ENCODE measurements at places on chromosomes 7 and 10. TPM values are rescaled to one million over a fixed set of nuclear protein-coding genes. Genes with fewer than 3 reads are reported as not detected.
A peak's percentile ranks its signal among the peaks of the same experiment; 100 is the strongest.

SH2D4B gene
- not detected for total RNA-seq

HOXA3 gene
- total RNA-seq = 7.2 TPM

SPDYE6 gene
- total RNA-seq = not detected

C10orf105 gene
- 0.23 TPM for total RNA-seq

DDX56 gene
- total RNA-seq = 33.9 TPM

SCIN gene
- 0.29 TPM for total RNA-seq

WEE2 gene
- total RNA-seq = not detected

DRGX gene
- not detected for total RNA-seq

MYOZ1 gene
- 2.8 TPM for total RNA-seq

CCDC7 gene
- 46.4 TPM for total RNA-seq

KCND2 gene
- total RNA-seq = 7.0 TPM

SLC16A9 gene
- total RNA-seq = 6.1 TPM

LEP gene
- 5.2 TPM for total RNA-seq

MMRN2 gene
- 46.6 TPM for total RNA-seq

SPDYE9 gene
- not detected for total RNA-seq

GRCh38 chr7:21108182-21108581 is 319.7 kb upstream of the SP4 start:
- DNase-seq = no peak

DNA sequence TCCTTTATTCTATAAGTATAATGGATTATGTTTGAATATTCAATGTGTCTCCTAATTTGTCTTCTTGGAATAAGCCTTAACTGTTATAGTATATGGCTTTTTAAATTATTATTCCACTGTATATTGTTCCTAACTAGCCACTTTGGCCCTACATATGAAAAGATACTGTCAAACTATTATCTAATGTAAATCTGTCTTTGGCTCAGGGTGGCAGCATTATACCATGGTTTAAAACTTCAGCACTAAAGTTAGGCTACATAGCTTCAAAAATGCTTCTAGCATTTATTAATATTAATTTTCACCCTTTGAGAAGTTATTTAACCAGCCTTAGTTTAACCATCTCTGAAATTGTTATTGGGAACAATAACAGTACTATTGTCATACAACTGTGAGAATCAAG is 543.1 kb upstream of the MBL2 start:
- DNase-seq = no peak

DNA sequence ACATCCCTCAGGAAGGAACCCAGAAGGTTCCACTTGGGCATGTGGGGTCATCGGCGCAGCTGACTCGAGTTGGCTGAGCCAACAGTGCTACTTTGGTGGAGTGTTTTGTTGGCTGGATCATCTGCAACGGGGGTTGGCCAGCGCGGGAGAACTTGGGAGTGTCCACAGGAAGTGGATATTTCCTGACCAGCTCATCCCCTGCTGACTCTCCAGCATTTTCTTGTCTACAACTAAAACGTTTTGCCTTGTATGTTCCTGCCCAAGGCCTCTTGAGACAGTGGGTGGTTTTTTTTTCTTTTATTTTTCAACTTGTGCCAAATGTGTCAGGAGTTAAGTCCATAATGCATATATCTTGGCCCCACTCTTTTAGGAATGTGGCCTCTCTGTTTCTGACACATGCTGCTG is 208.6 kb downstream of the ZNF365 start:
- peak; percentile 95 for DNase-seq

- no peak for DNase-seq
These were observed 122.5 kb upstream of the PITRM1 start for GRCh38 chr10:3294919-3295581.

DNA sequence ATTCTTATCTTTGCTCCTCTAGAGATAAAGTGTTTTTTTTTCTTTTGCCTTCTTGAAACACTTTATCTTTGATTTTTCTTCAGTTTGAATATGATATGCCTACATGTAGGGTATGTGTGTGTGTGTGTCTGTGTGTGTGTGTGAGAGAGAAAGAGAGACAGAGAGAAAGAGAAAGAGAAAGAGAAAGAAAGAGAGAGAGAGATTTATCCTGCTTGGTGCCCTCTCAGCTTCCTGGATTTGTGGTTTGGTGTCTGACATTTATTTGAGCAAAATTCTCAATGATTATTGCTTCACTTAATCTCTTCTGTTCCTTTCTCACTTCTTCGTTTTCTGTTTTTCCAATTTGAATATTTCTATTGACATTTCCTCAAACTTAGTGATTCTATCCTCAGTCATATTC is 60.3 kb downstream of the RAB18 start:
- DNase-seq = no peak

DNA sequence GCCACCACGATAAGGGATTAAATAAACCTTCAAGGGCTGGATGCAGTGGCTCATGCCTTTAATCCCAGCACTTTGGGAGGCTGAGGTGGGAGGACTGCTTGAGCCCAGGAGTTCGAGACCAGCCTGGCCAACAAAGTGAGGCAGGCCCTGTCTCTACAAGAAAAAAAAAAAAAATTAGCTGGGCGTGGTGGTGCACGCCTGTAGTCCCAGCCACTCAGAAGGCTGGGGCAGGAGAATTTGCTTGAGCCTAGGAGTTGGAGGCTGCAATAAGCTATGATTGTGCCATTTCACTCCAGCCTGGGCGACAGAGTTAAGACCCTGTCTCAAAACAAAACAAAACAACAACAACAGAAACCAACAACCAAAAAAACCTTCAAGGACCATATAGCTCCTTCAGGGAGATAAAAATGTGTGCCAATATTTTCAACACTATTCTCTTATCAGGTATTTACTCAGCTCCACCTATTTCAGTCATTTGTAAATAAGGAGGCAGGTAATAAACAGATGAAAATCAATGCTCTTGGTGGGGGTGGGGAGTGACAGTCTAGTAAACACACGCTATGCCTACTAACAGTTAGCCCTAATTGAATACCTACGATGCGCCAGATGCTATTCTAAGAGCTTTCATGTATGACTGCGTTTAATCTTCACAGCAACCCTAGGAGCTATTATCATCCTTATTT is 13.2 kb downstream of the BAIAP2L1 start:
- DNase-seq = peak; percentile 9

GRCh38 chr7:107833684-107834106 is 30.7 kb upstream of the SLC26A3 start:
- no peak for DNase-seq

DNA sequence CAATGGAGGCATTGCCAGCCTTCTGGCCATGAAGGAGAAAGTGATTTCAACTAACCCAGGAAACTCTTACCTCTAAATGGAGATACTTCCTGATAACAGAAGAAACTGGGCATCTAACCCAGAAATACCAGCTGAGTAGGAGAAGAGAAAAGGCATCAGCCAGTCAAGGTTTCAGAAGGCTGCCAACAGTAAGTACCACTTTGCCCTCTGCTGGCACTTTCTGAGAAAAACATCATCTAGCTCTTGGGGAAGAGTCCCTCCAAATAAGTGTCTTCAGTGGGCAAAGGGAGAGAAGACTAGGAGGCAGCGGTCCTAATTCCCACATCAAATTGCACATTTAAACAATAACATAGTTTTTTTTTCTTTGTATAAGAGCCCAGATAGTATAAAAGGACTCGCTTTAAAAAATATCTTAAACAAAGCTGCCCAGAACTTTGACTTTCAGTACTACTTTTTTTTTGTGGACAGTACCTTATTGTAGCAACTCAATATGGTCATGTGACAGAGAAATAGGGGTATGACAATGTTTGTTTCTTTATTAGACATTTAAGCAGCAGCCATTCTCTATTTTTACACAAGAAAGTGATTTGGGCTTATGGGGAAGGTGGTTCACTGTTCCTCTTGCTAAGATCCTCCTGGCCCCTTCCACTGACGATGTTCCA is 157.3 kb downstream of the CTTNBP2 start:
- DNase-seq = no peak

DNA sequence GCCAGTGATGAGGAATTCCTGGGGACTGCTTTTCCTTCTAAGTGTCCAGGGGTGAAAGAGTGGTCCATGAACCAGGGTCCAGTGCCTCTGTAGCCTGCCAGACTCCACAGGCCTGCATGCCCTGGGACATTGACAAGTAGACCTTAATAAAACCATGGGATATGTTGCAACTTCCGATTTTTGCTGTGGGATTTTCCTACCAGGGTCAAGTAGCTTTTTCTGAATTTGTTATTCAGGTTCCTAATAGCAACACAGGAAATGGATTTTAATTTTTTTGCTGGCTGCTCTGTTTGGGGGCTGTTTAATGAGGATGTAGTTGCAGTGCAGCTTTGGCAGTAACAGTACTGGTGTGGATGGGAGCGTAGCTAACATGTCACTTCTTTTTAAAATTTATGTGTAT is 42.1 kb downstream of the WBP1L start:
- DNase-seq = no peak

DNA sequence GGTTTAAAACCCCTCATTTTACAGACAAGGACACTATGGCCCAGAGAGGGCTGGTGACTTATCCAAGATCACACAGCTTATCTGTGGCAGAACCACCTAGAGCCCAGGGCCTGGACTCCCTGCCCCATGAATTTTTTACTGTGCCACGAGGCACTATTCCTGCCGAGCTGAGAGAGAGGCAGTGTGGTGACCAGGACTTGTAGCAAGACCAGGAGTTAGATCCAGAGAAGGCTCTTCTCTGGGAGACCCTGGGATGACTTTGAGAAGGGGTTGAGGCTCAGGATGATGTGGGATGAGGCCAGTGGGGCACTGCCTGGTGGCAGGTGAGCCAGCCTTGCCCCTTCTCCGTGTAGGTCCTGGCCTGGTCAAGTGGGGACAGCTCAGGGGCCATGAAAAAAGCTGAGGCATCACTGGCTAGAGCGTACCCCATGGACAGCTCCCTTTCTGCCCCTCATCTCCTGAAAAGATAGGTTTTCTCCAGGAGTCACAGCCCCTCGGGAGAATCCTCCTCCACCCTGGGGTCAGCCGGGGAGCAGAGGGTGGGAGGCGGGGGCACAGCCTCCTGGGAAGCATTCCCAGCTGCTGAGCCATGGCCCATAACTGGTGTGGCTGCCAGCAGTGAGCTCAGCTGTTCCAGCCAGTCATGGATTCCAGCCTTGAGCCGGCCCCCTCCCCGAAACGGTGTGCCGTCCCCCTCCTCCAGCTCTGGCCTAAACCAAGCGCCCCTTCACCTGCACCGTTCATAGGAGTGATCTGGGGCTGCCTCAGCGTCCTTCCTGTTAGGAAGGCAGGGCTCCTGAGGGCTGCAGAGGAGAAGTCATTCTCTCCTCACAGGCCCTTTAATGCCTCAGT is 5.8 kb downstream of the FLNC start:
- peak; percentile 88 for DNase-seq

- DNase-seq = no peak
These were observed 24.0 kb downstream of the GRM3 start for GRCh38 chr7:86667732-86668131.

GRCh38 chr10:43939939-43940820 is 291.5 kb upstream of the ZNF32 start:
- DNase-seq = no peak

DNA sequence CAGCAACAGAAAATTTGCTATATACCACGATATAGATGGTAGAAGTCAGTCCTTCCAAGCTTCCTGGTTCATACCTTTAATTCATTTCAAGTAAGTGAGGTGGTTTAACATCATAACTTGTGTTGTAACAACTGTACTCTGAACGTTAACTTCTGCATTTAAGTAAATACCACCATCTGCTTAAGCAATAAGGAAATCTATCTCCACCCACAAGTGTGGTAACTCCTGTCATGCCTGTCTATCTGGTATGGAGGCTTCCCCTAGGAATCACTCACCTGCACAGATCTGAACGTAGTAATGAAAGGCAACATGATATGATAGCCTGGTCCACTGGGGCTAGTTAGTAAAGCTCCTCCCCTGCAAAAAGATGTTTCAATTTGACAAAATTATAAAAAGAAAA is 2.3 kb downstream of the ERLIN1 start:
- no peak for DNase-seq

GRCh38 chr10:87913156-87913921 is 49.9 kb downstream of the PTEN start:
- DNase-seq = no peak

DNA sequence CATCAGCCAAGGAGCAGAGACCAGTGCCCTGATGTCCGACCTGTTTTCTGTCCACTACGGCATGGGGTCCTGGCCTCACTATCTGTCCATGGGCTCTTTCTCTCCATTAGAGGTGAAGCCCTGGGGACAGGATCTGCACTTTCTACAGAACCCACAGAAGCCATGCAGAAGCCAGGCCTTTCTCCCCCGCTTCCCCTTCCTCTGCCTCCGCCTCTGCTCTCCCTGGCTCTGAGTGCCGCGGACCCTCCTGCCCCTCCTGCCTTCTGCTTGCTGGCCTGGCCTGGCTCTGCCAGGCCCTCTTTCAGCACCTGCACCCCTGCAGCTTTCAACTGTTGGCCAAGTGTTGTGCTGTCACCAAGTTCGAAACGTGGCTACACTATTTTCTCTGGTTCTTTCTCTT is 439.8 kb upstream of the ZMIZ1 start:
- no peak for DNase-seq

- no peak for DNase-seq
These were observed 181.1 kb downstream of the ST7 start for GRCh38 chr7:117134411-117134810.

GRCh38 chr7:134928554-134928953 is 57.8 kb upstream of the AGBL3 start:
- no peak for DNase-seq

DNA sequence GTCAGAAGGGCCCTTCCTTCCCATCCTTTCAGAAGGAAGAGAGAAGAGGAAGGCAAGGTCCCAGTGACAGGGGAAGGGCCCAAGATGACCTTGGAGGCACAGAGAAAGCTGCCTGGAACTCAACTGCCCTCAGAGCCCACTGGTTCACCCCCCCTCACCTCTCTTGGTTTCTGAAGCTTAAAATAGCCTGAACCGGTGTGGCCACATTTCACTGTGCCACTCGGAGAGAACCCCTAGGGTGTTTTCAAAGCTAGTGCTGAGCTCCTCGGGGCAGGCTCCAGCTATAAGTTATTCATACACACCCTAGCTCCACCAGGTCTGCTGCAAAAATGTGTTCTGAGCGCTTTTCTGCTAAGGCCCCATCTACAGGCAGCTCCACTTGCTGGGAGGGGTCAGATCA is 60.9 kb upstream of the ADRB1 start:
- DNase-seq = no peak

GRCh38 chr7:17015598-17016031 is 133.8 kb upstream of the AGR3 start:
- DNase-seq = no peak

DNA sequence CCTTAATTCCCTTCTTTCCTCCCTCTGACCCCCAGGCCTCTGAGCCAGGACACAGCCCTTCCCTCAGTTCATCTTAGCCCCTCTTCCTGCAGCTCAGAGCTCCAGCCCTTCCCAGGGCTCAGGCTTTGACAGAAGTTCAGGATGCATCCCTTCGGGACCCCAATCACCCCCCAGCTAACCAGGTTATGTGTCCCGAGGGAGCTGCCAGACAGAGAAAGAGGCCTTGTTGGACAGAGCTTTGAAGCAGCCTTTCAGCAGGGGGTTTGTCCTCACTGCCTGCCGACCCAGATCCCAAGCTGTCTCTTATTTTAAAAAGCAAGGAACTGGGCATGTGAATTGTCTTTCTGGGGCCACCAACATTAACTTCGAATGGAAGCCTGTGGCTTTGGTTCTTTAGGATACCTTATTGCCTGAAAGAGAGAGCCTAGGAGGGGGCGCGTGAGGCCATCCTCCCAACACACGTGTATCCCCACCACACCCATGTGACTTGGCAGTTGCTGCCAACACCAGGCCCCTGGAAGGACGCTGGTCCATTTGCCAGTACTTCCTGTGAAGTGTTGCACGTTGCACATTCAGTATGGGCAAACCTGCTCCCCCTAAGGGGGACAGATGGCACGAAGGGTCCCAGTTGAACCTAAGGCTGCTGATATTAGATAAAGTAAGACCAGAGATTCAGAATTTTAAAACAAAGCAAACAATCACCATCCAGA is 858 bp downstream of the CCDC136 start:
- no peak for DNase-seq

- DNase-seq = no peak
These were observed 57.8 kb downstream of the PRKCQ start for GRCh38 chr10:6522230-6522629.

GRCh38 chr10:117861329-117861728 is 185.4 kb downstream of the RAB11FIP2 start:
- no peak for DNase-seq
